ENCODE measurements at places on chromosomes 6 and 20. TPM values are rescaled to one million over a fixed set of nuclear protein-coding genes. Genes with fewer than 3 reads are reported as not detected.

The RAB5IF gene
- 50.0 TPM for total RNA-seq

DNA sequence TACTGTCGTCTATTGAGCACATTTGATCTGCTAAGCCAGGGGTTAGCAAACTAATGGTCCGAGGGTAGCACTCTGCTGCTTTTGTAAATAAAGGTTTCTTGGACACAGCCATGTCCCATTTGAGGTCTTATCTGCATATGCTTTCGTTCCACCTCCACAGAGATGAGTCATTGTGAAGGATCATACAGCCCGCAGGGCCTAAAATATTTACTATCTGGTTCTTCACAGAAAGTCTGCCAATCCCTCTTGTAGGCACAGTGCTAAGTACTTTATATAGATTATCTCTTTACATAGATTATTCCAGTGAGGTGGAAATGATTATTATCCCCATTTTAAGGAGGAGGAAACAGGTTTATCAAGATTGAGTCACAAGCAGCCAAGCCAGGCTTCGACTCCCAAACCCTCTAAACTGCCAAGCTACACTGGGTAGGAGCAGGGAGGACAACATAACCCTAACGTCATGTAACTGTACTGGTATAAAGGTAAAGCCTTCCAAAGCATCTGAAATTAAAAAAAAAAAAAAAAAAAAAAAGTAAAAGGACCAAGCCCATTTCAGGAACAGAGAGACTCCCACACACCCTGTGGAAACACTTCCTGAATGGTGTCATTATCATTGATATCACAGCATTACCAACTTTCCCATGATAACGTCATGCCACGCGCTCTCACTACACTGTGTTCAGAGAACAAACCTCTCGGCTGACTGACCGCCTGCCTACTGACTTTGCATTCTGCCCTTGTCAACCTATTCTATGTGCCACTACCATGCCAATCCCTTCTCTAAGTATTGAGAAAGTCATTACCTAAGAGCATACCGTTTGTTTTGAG, 101.0 kb downstream of the KIF16B start:
- no peak for DNase-seq

The ZCCHC3 gene
- total RNA-seq = 10.1 TPM

- DNase-seq = no peak
Measured at GRCh38 chr20:50229156-50229607, 38.6 kb downstream of the CEBPB start.

GRCh38 chr6:115071962-115072361, 729.1 kb upstream of the HS3ST5 start:
- no peak for DNase-seq

The MICA gene
- total RNA-seq = 16.5 TPM

DNA sequence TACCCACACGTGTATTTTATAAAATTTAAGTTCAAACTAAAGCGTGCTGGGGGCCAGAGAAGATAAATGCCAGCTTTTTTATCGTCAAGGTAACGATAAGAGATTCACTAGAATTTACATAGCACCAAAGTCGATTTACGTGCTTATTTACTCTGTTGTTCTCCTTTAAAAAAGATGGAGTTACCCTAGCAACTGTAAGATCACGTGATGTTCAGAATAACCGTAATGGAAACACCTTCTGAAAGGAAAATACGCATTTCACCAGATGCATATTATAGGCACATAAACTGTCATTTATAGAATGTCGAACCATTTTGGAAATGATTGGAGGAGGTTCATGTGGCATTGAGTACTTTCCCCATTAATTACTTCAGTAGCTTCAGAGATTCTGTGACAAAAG, 207.6 kb downstream of the TSHZ2 start:
- no peak for DNase-seq

GRCh38 chr6:7959453-7959852, 48.9 kb upstream of the TXNDC5 start:
- no peak for DNase-seq

DNA sequence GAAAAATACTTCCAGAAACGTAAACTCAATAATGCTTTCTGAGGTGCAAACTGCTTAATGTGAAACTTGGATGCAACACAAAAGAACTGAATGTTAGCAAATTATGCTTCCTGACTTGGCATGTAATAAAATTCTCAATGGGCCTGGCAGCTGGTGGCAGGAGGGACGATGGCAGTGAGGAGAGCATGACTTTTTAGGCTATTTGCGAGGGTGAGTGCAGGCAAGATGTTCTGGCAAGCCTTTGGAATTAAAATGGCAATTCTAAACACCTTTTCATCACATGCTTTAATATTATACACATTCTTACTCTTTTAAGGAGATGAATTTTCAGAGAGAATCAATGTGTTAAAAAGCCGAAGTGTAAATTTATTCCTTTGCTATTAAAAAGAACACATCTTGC, 224.8 kb upstream of the CDH4 start:
- no peak for DNase-seq

The CCN5 gene
- total RNA-seq = 210 TPM

DNA sequence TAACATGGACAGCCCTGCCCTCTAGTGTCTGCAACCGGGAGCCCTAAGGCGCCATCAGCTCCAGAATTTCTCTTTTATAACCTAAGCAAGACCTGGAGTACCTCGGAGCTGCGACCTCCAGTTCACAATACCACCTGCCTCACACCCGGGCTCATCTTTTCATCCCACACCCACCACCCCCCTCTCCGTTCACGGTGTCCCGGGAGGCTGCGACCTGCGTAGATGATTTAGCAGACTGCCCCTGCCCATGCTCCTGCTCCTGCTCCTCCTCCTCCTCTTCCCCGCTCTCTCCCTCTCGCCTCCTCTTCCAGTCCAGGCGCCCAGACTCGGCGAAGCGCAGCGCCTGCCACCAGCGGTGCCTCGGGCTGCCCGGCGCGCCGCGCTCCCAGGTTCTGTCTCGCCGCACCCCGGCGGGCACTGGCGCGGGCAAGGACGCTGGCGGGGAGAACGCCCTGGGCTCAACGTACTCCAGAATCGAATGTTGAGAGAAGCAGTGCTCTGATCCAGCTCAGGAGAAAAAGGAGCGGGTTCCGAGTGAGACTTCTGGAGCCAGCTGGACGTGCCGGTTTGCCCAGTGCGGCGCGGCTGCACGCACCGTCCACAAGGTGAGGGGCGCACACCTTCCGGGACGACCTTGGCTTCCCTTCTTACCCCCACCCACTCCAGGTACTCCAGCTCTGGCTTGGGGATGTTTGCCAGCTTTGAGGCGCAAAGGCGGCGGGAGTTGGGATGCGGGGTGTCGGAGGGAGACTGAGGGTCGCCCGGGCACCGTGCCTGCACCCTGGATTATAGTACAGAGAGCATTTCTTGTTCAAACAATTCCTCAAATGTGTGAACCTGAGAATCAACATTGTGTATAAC, at the start of gene HTR1E:
TSS of gene HTR1E (plus strand) at position 310 of the 861 bp plus-strand sequence. CDS start 77,807 bp downstream, outside the sequence.
- DNase-seq = peak; percentile 74

GRCh38 chr20:1897965-1898464, 2.8 kb downstream of the SIRPA start:
- DNase-seq = no peak

DNA sequence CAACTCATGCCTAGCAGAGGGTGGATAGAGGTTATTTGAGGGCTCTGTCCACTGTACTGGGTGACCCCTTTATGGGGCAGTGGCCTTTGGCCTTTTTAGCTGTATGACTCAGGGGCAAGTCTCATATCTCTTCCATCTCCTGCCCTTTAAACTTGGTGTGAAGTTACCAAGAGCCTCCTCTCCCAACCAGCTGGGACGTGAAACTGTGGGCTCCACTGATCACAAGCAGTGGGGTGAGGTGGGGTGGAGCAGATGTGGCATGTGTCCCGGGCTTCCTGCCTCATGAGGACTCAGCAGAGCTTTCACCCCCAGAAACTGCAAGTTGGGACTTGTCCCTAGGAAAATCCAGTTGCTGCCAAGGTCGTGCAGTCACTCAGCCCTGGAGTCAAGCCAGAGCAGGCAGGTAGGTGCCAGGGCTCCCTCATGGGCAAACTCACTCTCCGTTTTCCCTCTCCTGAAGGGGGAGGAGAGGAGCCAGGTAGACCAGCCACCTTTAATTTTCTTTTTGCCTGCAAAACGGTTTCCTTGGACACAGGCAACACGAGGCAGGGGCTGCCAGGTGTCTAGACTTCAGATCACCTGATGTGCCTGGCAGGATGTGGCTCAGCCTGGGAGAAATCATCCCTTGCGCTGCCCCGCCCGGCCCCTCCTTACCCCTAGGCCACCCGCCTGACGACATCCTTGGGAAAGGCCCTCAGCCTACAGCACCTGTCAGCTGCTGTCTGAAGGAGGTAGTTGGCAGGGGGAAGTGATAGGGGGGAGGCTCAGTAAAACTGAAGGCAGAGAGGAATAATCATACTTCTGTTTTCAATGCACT, 4.0 kb downstream of the CDKN1A start:
- no peak for DNase-seq

GRCh38 chr6:166662690-166663089, 35.6 kb upstream of the RPS6KA2 start:
- DNase-seq = no peak

The RAB32 gene
- total RNA-seq = 33.5 TPM

The EYS gene
- total RNA-seq = not detected

The MDFI gene
- 6.5 TPM for total RNA-seq

The FOXQ1 gene
- not detected for total RNA-seq

- DNase-seq = no peak
Measured at GRCh38 chr6:132952031-132952867, 137.9 kb downstream of the RPS12 start.

- no peak for DNase-seq
Measured at GRCh38 chr20:48398506-48399449, 429.0 kb downstream of the PREX1 start.

DNA sequence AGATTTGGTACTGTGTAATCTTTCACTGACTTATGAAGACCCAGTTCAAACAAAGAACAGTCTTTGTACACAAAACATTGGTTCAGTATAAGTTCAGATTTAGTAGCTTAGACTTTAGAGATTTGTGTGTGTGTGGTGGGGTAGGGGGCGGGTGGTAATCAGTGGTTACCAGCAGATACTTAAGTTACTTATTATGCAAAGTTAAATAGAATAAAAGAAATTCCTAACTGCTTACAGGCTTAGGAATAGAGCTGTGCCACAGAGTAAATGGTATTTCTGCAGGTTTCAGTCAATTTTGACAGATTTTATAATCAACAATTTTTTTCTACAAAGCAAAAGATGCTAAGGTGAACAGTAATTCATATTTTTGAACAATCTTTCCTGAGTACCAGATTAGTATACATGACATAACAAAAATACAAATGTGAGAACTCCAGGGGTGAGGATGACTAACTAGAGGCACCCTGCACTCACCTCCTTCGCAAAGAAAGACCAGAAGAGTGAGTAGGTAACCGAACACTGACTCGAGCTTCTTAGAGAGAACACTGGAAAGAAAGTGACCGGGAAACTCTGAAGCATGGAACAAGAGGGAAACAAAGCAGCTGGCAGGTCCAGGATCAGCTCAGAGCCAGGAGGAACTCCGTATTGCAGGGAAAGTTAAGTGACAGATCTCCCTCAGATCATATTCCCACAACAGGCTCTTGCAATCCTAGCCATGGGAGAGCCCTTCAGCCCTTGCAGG, 560.6 kb downstream of the COL12A1 start:
- DNase-seq = no peak

DNA sequence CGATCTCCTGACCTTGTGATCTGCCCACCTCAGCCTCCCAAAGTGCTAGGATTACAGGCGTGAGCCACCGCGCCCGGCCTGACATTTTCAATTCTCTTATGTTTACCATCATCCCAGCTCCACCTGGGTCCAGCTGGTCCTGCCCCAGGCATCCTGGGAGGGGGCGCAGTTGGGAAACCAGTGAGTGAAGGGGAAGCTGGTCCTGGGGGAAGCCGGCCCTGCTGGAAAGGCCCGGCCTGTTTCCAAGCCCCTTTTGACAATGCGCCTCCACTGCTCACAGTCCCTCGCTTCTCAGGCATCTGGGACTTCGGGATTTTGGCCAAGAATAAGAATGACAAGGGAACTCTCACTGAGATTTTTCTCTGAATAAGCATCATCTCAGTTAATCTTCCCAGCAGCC, 14.2 kb downstream of the SLC13A3 start:
- DNase-seq = no peak

DNA sequence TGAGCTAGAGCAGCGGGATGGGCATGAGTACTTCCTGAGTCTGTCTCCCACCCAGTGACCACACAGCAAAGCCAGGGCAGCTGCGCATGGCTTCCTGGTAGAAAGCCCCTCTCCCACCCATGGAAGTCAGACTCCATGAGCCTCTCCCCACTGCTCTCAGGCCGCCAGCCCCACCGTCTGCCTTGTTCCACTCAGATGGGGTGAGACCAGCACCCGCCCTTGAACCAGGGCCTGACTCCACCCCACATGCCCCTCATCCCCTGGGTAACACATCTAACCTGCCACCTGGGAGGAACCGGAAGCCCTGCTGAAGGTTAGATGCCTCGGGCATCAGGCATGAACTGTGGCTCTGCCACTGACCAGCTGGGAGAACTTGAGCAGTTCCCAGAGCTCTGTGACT, 227.8 kb downstream of the NRN1 start:
- DNase-seq = no peak

DNA sequence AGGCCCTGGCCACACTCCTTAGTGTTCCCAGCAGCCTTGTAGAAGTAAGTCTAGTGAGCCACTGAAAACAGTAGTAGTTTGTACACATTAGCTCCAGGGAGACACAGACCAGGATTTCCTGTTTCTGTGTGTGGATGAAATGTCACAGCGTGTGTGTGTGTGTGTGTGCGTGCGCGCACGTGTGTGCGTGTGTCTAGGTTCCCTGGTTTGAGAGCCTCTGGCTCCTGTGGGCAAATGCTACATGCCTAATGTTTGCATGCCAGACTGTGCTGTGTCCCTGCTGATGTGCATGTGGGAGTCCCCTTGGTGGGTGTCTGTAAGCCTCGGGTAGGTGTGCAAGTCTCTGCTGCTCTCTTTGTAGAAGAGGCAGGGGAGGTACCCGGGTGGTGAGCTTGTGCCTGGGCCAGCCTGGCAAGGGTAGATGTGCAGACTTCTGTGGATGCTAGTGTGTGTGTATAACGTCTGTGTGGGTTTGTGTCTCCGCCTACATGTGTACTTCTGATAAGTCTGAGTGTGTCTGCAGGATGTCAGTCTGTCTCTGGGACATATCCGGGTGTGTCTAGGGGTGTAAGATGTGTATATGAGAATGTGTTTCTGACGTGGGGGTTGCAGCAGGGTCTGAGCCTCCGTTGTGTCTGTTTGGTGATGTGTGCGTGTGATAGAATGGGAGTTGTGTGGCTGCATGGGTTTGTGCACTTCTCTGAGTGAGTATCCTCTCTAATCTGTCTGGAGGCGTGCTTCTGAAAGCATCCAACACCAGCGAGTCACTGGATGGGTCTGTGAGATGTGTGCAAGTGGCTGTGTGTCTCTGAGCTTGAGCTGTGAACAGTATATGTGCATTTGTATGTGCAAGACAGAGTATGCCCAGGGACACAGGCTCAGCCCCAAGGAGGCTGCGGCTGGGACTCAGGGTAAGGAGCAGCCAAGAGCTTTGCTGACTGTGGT, 19.0 kb upstream of the TLDC2 start:
- DNase-seq = no peak

The TFAP2C gene
- 0.23 TPM for total RNA-seq

Measured in posterior vena cava (tissue), 2 donors.